IMR-90 (cell line): ENCODE measurements at places on chromosomes 6 and 20. TPM values are rescaled to one million over a fixed set of nuclear protein-coding genes. Genes with fewer than 3 reads are reported as not detected.

- no peak for DNase-seq
Observed at GRCh38 chr6:84361372-84362192, 134.1 kb upstream of the CEP162 start.

GRCh38 chr6:165181951-165182414 is 127.4 kb downstream of the C6orf118 start:
- DNase-seq = no peak

Gene TSPO2
- not detected in 2 replicates for total RNA-seq

DNA sequence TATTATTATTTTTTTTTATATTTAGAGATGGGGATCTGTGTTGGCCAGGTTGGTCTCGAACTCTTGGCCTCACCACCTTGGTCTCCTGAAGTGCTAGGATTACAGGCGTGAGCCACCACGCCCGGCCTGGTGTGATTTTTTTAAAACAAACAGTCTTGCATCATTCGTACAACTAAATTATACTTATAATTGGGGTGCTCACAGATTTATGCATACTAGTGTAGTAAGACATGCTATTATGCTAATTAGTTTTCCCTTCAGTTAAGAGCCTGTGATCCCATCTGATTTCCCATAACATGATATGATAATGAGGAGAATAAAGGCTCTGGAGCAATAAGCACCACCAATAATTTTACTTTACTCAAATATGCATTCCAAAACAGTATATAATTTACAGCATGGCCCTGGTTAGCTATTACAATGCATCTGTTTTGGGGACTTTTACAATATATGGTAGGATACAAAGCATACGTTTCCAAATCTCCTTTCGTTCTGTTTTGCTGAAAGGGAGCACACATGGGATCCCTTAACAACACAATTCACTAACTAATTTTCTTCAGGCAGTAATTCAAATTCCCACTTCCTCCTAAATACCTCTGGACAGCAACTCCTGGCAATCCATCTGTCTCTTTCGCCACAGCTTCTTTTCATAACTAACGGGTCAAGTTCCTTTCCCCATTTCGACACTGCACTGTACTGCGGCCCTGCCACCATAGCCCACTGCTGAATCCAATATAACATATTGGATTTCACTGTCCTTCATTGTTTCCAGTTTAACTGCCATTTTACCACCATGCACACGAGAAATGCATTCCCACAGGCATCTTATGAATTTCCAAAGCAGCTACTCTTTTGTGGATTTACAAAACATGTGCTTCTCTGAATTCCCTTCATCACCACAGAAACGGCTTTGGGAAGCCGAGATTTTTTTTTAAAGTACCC is 1.7 kb downstream of the NUDT3 start:
- peak; percentile 71 for DNase-seq

- DNase-seq = peak; percentile 62
Observed at GRCh38 chr6:15247500-15248450, 1.9 kb downstream of the JARID2 start.

GRCh38 chr6:56930846-56931245 is 24.1 kb upstream of the BEND6 start:
- DNase-seq = no peak

- DNase-seq = no peak
Observed at GRCh38 chr6:110649704-110650103, 165.6 kb downstream of the CDK19 start.

- DNase-seq = no peak
Observed at GRCh38 chr6:91538622-91539021, 951.8 kb upstream of the MAP3K7 start.

DNA sequence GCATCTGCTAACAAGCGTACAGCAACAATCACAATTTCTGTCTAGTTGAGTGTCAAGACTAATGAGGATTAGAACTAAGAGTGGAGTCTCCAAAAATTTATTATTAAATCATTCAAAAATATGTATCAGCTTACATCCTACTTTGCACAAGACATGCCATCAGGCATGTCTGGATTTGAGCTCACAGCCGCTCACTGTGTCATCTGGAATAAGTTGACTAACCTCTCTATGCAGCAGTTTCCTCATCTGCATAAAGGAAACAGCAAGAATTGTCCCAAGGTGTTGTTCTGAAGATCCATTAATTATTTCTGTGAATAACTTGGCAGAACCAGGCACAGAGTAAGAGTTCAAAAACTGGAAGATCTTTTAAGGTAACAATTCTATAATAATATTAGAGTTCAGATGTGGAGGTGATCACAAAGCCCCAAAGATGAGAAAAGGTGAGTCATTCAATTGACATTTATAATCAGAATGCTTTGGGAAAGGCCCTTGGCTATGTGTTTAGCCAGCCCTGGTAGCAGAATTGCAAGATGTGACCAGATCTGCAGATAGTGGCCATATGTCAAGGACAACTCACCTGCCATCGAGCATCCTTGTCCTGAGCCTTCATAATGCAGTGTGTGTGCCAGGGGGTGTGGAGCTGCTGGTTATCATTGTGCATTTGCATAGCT is 264.0 kb downstream of the FOXA2 start:
- no peak for DNase-seq

Gene OGFRL1
- total RNA-seq = 5.7 and 14.4 TPM in 2 replicates

Gene POPDC3
- total RNA-seq = 25.8 and 29.4 TPM in 2 replicates
